SK-N-SH (cell line): ENCODE measurements at places on chromosomes 16 and 17. TPM values are rescaled to one million over a fixed set of nuclear protein-coding genes. Genes with fewer than 3 reads are reported as not detected.

Gene PEX12
- 4.3 and 5.4 TPM in 2 replicates for polyA plus RNA-seq

GRCh38 chr17:82592767-82593589, 55.3 kb downstream of the WDR45B start:
- H3K36me3 ChIP-seq = peaks cover 26% of the 10 kb centered on the region; the same call in 1 of the 2 replicates
- H3K4me1 ChIP-seq = peaks cover 31% of the 10 kb centered on the region; the same call in 1 of the 2 replicates
- H3K27me3 ChIP-seq = no peaks in the 10 kb centered on the region
- DNase-seq = peak; percentile 84
- H3K27ac ChIP-seq = peak overlapping the region; percentile 65; the same call in 1 of the 2 replicates

- H3K27ac ChIP-seq = no peak overlapping the region
- DNase-seq = no peak
- no peaks in the 10 kb centered on the region for H3K36me3 ChIP-seq
- H3K4me1 ChIP-seq = no peaks in the 10 kb centered on the region
These were observed 68.0 kb upstream of the CDC42EP4 start for GRCh38 chr17:73379826-73380225.

DNA sequence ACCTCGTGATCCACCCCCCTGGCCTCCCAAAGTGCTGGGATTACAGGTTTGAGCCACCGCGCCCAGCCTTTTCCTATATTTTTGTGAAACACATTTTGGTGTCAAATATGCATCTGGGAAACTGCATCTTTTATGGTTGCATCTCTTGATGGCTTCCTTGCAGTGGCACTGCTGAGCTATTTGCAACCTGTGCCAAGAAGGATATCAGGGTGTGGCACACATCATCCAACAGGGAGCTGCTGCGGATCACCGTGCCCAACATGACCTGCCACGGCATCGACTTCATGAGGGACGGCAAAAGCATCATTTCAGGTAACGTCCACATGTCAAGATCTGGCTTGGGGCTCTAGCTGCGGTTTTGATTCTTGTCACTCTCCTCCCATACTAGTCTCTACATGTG, 16.8 kb upstream of the USP43 start:
- no peak for DNase-seq
- H3K4me1 ChIP-seq = no peaks in the 10 kb centered on the region
- H3K4me3 ChIP-seq = no peak overlapping the region
- H3K27me3 ChIP-seq = peaks cover 14% of the 10 kb centered on the region; the same call in 1 of the 2 replicates

- H3K27me3 ChIP-seq = no peaks in the 10 kb centered on the region
- DNase-seq = no peak
These were observed 858 bp upstream of the ASPSCR1 start for GRCh38 chr17:81976332-81977210.
